ENCODE measurements at places on chromosomes 6 and 20.

- no peak for DNase-seq
Measured at GRCh38 chr6:39063526-39063925, 14.9 kb downstream of the GLP1R start.

GRCh38 chr20:53658322-53658721 lies 64.7 kb upstream of the ZNF217 start:
- DNase-seq: no peak

DNA sequence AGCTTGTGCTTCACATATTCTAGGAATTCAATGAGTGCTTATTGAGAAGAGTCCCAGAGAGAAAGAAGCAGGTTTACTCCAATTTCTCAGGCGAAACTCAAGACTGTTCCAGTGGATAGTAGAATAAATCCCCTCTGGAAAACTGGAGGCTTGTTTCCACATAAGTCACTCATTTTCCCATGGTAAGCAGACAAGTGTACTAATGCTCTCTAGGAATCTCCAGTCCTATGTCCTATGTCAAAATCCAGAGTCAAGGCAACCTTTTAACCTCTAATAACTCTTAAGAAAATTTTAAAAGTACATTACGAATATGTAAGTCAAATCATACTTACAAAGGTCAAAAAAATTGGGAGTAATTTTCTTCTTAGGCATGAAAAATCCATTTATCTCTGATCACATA lies 35.2 kb downstream of the SMLR1 start:
- no peak for DNase-seq

- DNase-seq: no peak
Measured at GRCh38 chr6:33748841-33749240, 2.1 kb upstream of the IP6K3 start.

DNA sequence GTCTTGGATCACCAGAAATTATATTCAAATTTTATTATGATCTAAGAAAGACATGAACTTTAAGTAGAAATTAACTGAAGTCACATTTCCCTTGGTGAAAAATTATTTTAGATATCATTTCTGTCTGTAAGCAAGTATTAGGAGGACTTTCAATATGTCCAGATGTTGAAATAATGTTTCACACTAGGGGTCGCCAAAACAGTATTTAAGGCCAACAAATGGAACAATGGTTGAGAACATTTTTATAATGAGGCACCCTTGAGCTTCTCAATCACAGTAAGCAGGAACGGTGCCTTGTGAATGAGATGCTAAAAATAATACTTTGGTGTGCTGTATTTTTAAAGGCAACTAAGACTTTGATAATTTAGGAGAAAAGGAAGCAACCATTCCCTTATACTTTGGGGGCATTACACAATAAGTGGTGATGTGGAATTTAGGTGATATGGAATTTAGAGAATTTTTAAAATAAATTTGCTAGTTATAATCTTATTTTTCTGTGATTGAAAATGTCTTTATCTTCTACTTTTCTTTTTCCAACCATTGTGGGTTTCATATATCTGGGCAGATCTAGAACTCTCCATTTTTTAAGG lies 9.6 kb upstream of the SF3B5 start:
- peak; percentile 8 for DNase-seq

GRCh38 chr20:2210646-2211552 lies 84.9 kb upstream of the TGM3 start:
- DNase-seq: no peak

- DNase-seq: no peak
Measured at GRCh38 chr6:12309070-12309469, 18.9 kb downstream of the EDN1 start.

- DNase-seq: no peak
Measured at GRCh38 chr20:58817748-58818147, 33.0 kb downstream of the GNAS-AS1 start.
